ENCODE measurements at places on chromosomes 1 and 21. TPM values are rescaled to one million over a fixed set of nuclear protein-coding genes. Genes with fewer than 3 reads are reported as not detected.
A peak's percentile ranks its signal among the peaks of the same experiment; 100 is the strongest.

DNA sequence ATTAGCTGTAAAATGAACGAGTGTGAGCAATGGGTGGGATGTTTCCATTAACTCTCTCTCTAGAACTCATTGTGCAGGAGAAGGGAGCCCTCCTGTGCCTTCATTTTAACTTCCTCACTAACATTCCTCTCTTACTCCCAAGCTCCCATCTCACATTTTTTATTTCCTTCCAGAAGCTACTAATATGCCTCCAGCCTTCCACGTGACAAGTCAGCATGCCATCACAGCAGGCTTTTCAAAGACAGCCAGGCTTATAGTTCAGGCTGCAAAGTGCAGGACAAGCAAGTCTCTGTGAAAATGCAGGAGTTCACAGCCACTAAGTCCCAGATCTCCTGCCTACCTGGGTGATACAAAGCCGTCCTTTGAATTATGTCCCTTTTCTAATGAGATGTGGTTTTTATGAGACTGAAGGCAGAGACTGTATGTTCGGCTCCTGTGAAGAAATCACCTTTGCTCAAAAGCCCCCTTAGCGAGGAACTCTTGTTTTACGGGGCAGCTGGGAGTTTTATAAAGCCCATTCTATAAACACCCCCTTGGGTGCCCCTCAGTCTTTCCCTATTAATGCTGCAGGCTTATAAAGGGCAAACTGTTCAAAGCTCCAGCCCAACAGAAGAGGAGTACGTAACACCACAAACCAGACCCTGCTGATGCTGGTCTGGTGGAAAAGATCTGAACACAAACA lies 14.8 kb upstream of the ANGPTL7 start:
- DNase-seq = no peak

GRCh38 chr1:119895102-119895501 lies 1.2 kb downstream of the ADAM30 start:
- DNase-seq = no peak

DNA sequence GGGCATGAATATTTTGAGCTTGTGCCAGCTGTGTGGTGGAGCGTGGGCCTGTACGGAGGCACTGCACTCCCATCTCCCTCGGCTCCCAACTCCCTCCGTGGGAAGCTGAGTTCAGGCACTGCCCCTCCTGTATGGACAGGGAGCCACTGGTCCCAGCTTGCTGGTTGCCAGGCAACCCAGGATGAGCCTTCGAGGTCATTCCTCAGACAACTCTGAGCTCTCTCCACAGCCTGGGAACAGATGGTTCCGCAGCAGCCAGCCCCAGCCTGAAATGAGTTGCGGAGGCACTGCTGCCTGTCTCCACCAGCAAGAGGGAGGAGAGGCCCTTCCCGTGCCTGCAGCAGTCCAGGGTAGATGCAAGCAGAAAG lies 58.4 kb upstream of the TENT5B start:
- DNase-seq = no peak

DNA sequence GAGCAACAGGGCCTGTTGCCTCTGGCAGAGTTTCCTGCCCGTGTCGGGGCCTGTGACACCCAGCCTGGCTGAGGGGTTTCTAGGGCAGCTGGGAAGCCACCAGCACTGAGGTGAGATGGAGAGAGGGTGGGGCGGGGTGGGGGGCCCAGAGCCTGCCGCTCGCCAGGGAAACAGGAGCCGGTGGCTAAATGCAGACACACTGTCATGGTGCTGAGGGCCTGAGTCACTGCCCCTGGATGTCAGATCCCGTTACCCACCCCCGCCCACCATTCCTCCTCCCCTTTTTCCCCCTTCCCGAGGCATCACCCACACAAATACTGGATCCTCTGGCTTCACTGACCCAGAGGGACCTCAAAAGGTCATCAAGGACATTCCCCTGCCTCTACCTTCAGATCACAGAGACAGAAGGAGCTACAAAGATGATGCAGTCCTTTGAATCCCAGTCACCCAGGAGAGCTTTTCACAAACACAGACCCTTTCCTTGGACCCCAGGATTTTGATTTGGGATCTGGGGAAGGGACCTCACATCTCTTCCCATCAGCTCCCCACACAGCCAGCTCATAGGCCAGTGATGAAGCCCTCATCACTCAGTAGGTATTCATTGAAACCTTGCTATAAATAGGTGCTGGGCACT lies 1.9 kb upstream of the HSPB7 start:
- no peak for DNase-seq

GRCh38 chr1:174017231-174017970 lies 4.8 kb downstream of the RC3H1 start:
- DNase-seq = no peak

DNA sequence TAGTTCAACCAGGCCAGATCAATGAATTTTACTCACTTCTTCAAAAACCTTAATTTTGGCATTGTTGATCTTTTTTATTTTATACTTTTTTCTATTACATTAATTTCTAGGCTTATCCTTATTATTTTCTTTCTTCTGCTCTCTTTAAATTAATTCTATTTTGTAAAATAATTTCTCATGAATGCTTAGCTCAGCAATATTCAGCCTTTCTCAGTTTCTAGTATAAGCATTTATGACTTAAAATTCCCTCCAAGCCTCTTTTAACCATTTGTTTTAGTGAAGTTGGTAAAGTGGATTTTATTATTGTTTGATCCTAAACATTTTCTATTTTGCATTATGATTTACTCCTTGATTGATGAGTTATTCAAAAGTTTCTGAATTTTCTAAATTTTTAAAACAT lies 20.6 kb upstream of the SAMD13 start:
- no peak for DNase-seq

GRCh38 chr1:54014009-54014629 lies 3.9 kb downstream of the LDLRAD1 start:
- peak; percentile 39 for DNase-seq

- no peak for DNase-seq
These were observed 42.2 kb downstream of the GIPC2 start for GRCh38 chr1:78088015-78088414.

DNA sequence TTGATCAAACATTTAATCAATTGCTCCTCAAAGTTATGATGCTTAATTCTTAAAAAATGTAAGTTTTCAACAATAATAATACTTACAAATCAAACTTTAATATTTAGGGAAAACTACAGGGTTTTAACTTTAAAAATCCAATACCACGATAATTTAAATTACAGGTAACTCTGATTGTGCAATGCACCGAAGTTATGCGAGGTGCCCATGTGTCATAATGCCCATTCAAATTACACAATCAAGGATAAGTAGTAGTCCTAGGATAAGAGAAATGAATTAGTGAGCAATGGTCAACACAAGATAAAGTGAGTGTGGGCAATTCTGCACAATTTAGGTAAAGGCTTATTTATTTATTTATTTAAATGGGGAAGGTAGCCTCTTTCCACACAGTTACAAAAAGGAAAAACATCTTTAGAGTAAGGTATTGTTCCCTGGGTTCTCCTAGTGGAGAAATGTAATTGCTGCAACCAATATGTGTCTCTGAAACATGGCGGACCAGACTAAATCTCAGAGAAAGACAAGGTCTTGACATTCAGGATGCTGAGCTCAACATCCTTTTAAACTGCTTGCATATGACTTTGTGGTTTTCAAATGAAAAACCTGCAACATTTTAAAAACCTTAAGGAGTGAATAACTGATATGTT lies 164.2 kb downstream of the TTLL7 start:
- no peak for DNase-seq

DNA sequence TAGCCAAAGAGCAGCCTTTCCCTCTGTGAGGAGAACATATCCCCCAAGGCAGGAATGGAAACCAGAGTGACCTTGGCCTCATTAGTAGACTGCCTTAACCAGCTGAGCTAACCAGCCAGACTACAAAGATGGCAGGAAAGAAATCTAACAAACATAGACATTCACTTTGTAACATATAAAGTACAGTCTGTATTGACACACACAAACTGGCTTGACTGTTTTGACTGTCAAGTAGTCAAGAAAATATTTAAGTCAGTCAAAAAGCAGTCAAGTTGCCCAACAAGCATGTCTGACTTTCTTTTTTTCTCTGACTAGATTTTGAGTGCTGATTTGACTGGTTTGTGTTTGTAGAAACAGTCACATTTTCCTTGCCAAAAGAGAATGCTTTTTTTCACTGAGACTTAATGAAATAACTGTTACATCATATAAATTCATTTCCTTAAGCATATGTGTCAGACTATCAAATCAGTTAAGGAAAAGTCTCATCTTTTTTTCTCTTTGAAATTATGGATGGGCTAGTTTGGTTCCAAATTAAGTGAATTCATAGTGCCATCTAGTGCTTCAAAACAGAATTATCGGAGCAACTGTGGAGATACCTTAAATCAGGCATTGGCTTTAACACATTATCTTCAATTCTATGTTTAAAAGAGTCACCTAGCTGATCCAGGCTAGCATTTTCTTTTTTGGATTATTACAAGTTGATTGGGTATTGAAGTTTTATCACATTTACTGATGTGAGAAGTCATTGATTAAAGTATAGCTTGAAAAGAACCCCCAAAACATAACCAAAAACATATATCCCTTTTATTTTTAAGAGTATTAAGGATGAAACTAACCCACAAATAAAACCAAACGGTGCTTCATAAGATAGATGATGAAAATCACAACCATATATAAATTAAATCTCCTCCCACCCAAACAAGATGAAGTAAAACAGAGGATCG lies 75.0 kb downstream of the ATP6V1G3 start:
- DNase-seq = no peak

DNA sequence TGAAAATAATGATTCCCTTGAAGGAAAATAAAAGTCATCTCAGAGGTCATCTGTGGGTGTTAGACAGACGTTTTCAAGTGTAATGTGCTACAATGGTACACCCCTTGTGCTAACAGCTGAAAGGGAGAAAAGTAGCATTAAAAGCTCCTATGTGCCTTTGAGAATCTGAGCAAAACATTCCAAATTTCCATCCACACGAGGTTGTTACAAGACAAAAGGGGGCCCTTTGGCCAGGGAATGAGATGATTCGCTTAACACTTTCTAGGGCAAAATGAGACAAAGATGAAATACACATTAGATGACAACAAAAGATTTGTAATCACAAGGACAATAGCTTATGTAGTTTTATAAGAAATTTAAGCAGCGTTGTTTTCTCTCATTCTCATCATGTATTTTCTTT lies 303.6 kb downstream of the LMX1A start:
- no peak for DNase-seq

Gene EFNA3
- 0.43 TPM for total RNA-seq

Gene OR2G6
- total RNA-seq = not detected

DNA sequence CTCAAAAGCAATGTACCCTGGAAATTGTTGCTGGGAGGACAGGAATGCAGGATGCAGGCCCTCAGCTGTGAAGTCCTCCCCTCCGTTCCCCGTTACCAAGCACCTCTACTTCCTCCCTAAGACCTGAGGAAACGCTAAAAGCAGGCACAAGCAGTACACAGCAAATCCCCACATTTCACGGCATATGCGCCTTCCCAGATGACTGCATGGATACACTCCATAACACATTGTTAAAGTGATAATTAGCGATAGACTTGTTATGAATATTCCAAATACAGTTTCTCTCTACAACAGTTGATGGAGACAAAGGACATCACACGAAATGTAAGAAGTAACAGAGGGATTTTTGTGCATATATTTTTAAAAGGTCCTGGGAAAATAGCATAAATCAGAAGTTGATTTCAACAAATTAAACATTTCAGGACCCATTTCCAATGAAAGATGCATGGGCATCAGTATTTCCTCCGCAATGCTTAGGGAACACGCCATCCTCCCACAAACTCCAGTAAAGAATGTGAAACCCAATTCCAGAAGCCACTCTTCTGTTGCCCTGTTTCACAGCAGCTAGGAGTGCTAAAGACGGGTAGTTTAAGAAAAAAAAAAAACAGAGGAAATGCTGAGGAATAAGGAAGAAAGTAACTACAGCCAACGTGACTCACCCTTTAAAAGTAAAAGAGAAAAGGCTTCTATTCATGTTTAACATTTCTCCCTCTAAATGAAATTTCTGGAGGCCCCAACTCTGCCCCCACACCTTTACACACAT lies 75.5 kb downstream of the HIVEP3 start:
- DNase-seq = no peak

Gene LDLRAP1
- total RNA-seq = 23.4 TPM

DNA sequence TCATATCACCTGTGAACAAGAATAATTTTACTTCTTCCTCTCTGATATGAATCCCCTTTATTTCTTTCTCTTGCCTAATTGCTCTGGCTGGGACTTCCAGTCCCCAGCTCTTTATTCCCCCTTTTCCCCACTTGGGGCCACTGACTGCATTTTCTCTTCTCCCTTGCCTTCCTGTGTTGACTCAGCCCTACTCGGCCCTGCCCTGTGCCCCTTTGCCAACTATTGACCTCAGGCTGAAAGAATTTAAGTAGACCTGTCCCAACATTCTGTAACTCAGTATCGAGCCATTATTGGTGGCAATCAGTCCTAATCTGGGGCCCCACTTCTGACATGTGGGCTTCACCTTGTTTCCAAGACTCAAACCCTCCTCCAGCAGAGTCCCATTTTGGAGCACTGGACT lies 60.6 kb upstream of the STUM start:
- DNase-seq = no peak

DNA sequence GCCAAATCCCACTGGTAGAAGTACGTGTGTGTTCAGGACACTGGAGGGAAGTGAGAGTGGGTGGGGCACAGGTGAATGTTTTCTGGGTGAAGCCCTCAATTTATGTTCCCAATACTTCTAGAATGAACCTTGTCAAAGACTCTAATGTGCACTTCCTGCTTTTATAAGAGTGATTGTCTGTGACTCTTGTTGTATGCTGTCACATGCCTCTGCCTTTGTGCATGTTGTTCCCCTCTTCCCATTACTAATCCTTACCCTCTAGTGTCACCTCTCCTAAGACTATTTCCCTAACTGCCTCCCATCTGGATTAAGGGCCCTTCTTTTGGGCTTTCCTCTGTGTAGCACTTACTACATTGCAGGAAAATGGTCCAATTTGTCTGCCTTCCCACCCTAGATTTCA lies 2.5 kb upstream of the LINGO4 start:
- no peak for DNase-seq

GRCh38 chr1:150621497-150622302 lies 7.7 kb downstream of the ENSA start:
- no peak for DNase-seq

DNA sequence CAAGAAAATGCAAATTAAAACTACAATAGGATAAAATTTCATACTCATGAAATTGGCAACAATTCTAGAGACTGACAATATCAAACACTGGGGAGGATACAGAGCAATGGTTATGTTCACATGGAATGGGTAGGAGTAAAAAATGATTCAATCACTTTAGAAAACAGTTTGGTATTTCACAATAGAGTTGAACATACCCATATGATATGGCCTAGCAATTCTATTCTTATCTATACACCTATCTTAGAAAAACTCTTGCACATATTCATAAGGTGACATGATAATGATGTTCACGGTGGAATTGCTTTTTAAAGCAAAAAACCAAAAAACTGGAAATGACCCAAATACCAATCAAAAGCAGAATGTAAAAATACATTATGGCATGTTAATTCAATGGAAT lies 28.7 kb downstream of the PHC2 start:
- no peak for DNase-seq

GRCh38 chr1:5994713-5995621 lies 2.7 kb upstream of the NPHP4 start:
- DNase-seq = no peak

Gene FAM177B
- total RNA-seq = not detected

Gene PLEKHN1
- total RNA-seq = 0.28 TPM

GRCh38 chr1:24908591-24909259 lies 21.4 kb downstream of the RUNX3 start:
- DNase-seq = no peak

Data from left lobe of liver (tissue), 2 donors.